CD8-positive, alpha-beta T cell (primary cell): ENCODE measurements at places on chromosomes 12 and 14.
A peak's percentile ranks its signal among the peaks of the same experiment; 100 is the strongest.

- no peak for DNase-seq
These were observed 55.6 kb upstream of the ACTN1 start for GRCh38 chr14:69034612-69035262.

DNA sequence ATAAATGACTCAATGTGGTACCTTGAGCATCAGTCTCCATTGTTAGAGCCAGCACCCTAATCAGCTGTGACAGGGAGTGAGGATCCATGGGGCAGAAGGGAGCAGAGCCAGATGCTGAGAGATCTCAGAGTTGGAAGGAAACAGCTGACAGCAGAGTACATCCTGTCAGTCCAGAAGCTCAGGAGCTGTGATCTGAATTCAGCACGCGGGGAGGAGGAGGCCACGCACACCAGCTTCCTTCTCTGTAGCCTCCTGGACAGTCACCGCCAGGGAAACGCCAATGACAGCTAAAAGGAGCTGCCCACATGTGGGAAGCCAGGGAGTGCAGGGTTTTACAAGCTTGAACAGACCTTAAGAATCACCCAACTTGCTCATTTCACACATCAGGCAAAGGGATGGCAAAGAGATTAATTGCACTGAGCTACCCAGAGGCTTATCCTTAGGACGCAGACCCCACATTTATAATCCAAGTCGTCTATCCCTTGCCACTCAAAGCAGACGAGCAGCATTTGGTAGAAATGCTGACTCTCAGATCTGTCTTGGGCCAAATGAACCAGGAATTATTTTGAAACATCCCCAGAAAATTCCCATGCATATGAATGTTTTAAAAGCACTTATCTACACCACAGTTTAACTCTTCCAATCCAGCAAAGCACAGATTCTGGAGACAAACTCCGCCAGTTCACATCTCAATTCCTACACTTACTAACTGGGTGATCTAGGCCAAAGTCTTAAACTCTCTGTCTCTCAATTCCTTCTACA is 322.6 kb upstream of the TMTC1 start:
- DNase-seq, result no peak

DNA sequence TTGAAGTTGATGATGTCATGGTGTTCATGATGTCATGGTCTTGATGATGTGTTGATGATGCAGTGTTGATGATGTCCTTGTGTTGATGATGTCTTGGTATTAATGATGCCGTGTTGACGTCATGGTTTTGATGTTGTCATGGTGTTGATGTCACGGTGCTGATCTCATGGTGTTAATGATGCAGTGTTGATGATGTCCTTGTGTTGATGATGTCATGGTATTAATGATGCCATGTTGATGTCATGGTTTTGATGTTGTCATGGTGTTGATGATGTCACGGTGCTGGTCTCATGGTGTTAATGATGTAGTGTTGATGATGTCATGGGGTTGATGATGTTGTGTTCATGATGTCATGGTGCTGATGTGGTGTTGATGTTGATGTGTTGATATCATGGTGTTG is 48.0 kb upstream of the RIMBP2 start:
- no peak for DNase-seq

DNA sequence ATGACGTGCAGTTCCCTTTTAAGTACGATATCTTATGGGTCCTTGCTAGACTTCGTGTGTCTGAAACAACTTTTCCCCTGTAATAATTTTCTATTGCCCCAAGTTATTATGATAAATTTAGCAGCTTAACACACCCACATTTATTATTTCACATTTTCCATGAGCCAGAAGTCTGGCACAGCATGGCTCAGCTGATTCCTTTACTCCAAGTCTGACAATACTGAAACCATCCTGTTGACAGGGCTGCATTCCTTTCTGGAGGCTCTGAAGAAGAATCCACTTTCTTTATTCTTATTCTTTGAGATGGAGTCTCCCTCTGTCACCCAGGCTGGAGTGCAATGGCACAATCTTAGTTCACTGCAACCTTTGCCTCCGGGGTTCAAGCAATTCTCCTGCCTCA is 80.9 kb downstream of the DENND5B start:
- no peak for DNase-seq

GRCh38 chr12:12007001-12007712 is 63.6 kb upstream of the BCL2L14 start:
- no peak for DNase-seq

DNA sequence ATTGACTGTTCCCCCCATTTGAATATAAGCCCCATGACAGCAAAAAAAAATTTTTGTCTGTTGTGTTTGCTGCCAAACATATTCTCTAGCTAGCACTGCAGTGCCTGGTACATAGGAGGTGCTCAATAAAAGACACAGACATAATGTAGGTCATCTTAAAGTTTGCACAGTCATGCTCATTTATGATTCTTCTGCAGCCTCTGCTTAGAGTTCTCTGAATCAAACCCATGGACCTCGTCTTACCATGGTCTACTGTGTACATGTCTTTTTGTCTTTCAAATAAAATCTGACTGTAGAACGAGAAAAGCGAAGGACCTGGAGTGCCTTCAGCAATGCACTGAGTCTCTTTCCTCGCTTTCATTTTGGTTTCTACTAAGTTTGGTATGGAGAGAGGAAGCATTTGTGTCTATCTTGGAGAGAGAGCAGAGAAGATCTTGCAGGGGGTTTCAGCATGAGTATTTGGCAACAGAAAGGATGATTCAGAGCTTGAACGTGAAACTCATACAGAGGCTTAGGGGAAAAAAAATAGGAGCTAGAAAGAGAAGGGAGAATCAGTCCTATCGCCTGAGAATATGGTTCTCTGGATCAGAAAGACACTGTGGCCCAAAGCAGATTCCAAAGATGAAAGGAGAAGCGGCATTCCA is 38.8 kb upstream of the TMCC3 start:
- DNase-seq, result no peak

DNA sequence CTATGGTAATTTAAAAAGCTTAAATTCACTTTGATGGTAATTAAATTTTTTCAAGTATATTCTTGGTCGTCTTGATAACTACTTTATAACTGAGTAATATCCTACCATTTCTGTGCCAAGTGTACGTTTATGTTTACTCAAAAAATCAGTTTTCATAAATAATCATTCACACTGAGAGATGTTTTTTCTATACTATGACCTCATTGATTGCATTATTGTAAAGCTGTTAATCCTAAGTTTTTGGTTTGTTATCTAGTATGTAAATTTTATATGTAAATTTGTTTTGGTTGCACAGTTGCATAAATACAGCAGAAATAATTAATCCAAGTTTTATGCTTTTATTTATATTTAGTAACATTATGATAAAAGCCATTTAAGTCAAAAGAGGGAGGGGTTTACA is 196.4 kb upstream of the PRICKLE1 start:
- DNase-seq, result no peak

DNA sequence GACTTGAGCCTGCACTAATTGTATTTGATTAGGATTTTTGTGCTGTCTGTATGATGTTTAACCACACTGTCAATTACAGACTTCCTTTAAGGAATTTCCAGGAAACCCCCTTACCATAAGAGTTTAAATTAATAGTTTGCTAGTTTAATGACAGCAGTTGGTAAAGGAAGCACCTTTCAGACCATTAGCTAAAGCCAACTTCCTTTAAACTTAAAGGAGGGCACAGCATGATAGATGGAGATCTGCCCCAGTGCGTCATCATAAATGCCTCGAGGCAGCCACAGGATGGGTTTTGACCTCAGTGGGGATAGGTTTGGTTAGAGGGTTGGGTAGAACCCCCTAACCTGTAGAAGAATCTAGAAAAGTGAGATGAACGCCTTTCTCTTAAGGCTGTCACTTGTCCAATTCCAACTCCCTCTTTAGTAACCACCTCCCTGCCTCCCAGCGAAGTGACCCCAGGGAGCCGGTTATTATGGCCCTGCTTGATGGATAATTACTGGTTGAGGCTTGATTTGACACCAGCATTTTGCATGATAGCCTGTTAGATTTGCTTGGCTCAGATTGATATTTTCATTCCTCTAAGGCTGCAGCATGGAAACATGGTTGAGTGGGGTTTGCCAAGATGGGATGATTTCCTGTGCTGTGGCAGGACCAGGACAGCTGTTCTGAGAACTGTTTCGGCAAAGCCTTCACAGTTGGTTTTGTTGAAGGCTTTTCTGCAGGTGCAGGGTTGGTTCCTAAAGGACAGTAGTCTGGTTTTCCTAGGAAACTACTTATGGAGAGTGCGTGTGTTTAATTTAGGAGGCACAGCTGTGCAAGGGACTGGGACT is 62.7 kb downstream of the CHST11 start:
- DNase-seq, result peak; percentile 56

DNA sequence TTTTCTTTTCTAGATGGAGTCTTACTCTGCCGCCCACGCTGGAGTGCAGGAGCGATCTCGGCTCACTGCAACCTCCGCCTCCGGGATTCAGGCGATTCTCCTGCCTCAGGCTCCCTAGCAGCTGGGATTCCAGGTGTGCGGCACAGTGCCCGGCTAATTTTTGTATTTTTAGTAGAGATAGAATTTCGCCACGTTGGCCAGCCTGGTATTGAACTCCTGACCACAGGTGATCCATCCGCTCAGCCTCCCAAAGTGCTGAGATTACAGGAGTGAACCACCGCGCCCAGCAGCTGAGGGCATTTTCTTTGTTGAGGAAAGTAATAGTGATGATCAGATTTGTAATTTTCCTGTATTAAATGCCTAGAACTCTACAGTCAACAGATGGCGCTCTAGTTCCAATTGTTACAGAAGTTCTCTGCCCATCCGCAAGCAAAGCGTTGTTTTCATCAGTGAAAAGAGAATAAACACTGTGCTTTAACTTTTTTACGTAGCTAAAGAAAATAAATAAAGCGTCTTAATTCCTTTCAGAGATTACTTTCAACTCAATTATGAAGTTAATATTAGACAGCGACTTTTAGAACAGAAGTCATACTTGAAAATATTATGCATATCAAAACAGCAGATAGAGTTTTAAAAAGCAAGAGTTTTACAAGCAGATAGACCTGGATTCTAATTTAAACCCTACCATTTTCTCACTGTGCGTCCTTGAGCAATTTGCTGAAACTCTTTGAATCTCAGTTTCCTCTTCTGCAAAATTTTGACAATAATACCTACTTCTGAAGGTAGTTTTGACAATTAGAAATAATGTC is 335.1 kb downstream of the DUSP6 start:
- DNase-seq, result no peak

DNA sequence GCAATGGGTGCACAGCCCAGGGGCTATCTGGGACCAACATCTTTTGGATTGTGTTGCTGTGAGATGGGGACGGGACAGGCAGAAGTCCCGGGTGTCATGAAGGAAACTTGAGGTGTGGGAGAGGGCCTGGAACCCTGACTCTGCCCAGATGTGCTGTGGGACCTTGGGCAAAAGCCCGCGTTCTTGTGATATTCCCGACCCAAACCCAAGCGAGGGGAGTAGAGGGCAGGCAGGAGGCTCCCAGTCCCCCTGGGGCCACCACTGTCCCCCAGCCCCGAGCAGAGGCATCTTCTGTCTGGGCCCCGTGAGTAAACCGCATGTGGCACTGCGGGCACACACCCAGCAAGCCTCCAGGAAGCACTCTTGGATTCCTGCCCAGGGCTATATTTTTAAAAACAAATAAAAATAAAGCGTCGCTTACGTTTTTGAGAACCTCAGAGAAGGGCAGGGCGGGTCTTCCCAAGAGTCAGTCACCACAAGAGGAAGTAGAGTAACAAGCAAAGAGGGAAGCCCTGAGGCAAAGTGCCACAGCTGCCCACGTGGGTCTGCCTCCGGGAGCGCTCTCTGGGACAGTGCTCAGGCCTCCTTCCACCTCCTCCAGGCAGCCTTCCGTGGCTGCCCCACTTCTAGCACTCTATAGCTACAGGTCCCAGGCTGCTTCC is 39.5 kb downstream of the BEGAIN start:
- DNase-seq, result peak; percentile 37

- DNase-seq, result no peak
These were observed 56.4 kb upstream of the ATP2A2 start for GRCh38 chr12:110224379-110225304.

DNA sequence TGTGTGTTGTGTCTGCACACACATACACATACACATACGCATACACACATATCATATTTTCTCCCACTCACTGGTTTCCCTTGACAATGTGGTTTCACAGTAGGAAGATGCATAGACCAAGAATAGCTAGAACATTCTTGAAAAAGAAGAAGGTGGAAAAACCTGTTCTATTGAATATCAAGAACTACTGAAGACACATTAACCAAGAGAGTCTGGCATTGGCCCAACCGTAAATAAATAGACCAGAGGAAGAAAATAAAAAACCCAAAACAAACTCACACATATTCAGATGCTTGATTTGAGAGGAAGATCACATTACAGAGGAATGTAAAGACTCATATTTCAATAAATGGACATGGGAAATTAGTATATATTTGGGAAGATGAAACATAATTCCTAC is 311.3 kb downstream of the FOXG1 start:
- no peak for DNase-seq

DNA sequence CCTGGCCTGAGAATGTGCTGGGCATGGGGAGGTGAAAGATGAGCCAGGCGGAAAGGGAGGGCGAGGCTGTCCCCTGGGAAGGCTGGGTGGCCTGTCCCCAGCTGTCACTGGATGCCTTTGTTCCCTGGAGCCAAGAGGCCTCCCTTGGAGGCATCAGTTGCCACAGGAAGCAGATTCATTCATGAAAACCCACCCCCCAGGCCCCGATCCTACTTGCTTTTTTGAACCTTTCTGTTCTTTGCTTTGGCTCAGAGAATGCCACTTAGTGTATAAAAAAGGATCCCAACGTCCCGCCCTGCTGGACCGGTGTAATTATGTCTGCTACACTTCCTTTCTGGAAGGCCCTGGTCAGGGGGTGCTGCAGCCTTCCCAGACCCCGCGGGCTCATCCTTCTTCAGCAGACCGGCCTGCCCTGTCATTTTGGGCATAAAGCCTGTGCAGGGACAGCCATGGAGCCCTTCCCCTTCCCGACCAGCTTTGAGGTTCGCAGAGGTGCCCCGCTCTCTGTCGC is 220.2 kb downstream of the SLC41A2 start:
- DNase-seq, result no peak

DNA sequence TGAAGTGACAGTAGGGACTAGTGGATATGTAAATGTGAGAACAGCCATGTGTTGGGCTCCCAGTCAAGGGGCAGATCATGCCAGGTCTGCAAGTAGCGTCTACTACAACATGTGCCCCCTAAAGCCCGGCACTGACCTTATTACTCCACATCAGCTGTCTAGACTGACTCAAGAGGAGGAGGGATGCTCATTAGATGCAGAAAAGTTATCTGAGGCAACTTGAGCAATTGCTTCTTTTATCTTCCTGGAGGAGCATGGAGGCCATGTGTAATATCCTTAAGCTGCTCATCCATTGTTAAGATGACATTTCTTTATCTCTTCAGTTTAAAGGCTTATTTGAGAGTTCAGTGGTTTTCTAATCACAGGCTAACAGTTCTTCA is 404.7 kb upstream of the FLRT2 start:
- no peak for DNase-seq

- no peak for DNase-seq
These were observed 153.1 kb downstream of the TMEM117 start for GRCh38 chr12:43988838-43989560.

GRCh38 chr12:9763025-9763424 is 2.3 kb upstream of the CD69 start:
- DNase-seq, result peak; percentile 64

DNA sequence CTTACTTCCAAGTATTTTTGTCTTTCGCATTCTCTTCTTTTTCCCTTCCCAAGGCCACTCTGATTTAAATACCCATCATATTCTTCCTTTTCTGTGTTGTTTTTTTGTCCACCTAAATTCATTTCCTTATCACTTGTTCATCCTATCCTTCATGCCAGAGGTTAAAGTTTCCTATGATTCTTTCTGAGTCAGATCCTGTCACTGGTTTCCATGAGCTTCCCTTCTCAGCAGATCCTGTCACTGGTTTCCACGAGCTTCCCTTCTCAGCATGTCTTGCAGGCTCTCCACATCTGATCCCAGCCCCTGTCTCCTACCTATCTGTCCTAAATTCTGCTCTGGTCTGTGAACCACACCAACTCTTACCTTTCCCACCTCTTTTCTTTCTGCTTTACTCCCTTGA is 311.8 kb upstream of the RGS6 start:
- no peak for DNase-seq
